ENCODE measurements at places on chromosomes 12 and 14. TPM values are rescaled to one million over a fixed set of nuclear protein-coding genes. Genes with fewer than 3 reads are reported as not detected.

AQP6 gene
- not detected for total RNA-seq

HOXC10 gene
- total RNA-seq = 1.3 TPM

PLEKHG3 gene
- total RNA-seq = 49.2 TPM

SERPINA5 gene
- 0.12 TPM for total RNA-seq

OTOGL gene
- total RNA-seq = 0.04 TPM

CCDC184 gene
- 1.2 TPM for total RNA-seq

R3HDM2 gene
- 21.7 TPM for total RNA-seq

DNAL1 gene
- 6.4 TPM for total RNA-seq

ARL1 gene
- 62.8 TPM for total RNA-seq

METTL17 gene
- total RNA-seq = 53.6 TPM

SLC25A21 gene
- total RNA-seq = 2.1 TPM

AGAP2 gene
- total RNA-seq = 2.3 TPM

DHRS2 gene
- 0.19 TPM for total RNA-seq

ALDH1L2 gene
- 0.57 TPM for total RNA-seq

SIRT4 gene
- total RNA-seq = 0.70 TPM

CCDC85C gene
- total RNA-seq = 29.6 TPM

TTC9 gene
- 50.6 TPM for total RNA-seq

FOXN4 gene
- total RNA-seq = not detected

PLEKHG7 gene
- total RNA-seq = not detected

WIF1 gene
- total RNA-seq = not detected

GPR68 gene
- 4.0 TPM for total RNA-seq

RPL10L gene
- total RNA-seq = not detected

CDKN3 gene
- total RNA-seq = 22.9 TPM

CHMP4A gene
- 51.0 TPM for total RNA-seq

TEX22 gene
- total RNA-seq = not detected

AHNAK2 gene
- 147 TPM for total RNA-seq

MIS18BP1 gene
- total RNA-seq = 18.0 TPM

SMOC1 gene
- not detected for total RNA-seq

APAF1 gene
- 7.1 TPM for total RNA-seq

RHOF gene
- 20.4 TPM for total RNA-seq

DCAF11 gene
- 55.4 TPM for total RNA-seq

AKAP5 gene
- not detected for total RNA-seq

SRGAP1 gene
- total RNA-seq = 2.0 TPM

SVOP gene
- not detected for total RNA-seq

PTPRQ gene
- total RNA-seq = not detected

CABP1 gene
- total RNA-seq = 0.32 TPM

MRPL51 gene
- total RNA-seq = 89.2 TPM

KRT6C gene
- total RNA-seq = 99.0 TPM

DPPA3 gene
- not detected for total RNA-seq

KRT72 gene
- total RNA-seq = not detected

PTGDR gene
- total RNA-seq = not detected

TMEM117 gene
- 15.8 TPM for total RNA-seq

RTL1 gene
- total RNA-seq = not detected

HEBP1 gene
- 21.5 TPM for total RNA-seq

IFNG-AS1 gene
- not detected for total RNA-seq

Data from esophagus squamous epithelium (tissue), 5 donors.